ENCODE measurements at places on chromosomes 7 and 10. TPM values are rescaled to one million over a fixed set of nuclear protein-coding genes. Genes with fewer than 3 reads are reported as not detected.

BHLHA15 gene
- 3.9 TPM for polyA plus RNA-seq

TMEM236 gene
- polyA plus RNA-seq: not detected

GCC1 gene
- 9.3 TPM for polyA plus RNA-seq

ASAH2 gene
- polyA plus RNA-seq: 1.5 TPM

NUTM2A gene
- polyA plus RNA-seq: not detected

SYNPO2L gene
- polyA plus RNA-seq: not detected

OR6V1 gene
- polyA plus RNA-seq: not detected

AIMP2 gene
- 24.3 TPM for polyA plus RNA-seq

PRKAR2B gene
- polyA plus RNA-seq: not detected

GARS1 gene
- 46.9 TPM for polyA plus RNA-seq

ASL gene
- polyA plus RNA-seq: 13.2 TPM

HSPA14 gene
- polyA plus RNA-seq: 19.5 TPM

METTL27 gene
- 3.9 TPM for polyA plus RNA-seq

PHKG1 gene
- polyA plus RNA-seq: 0.41 TPM

KMT2C gene
- 15.7 TPM for polyA plus RNA-seq

NEUROG3 gene
- not detected for polyA plus RNA-seq

OR9A2 gene
- polyA plus RNA-seq: not detected

PMS2 gene
- 9.7 TPM for polyA plus RNA-seq

PALD1 gene
- 0.65 TPM for polyA plus RNA-seq

TMEM225B gene
- polyA plus RNA-seq: 1.2 TPM

WAC gene
- 127 TPM for polyA plus RNA-seq

FAM25C gene
- not detected for polyA plus RNA-seq

TUBB8 gene
- 1.8 TPM for polyA plus RNA-seq

CALCR gene
- polyA plus RNA-seq: not detected

KEL gene
- polyA plus RNA-seq: not detected

ELAPOR2 gene
- not detected for polyA plus RNA-seq

CALML5 gene
- polyA plus RNA-seq: not detected

ERVW-1 gene
- polyA plus RNA-seq: 0.31 TPM

CFAP69 gene
- not detected for polyA plus RNA-seq

SPDYE8 gene
- not detected for polyA plus RNA-seq

GPR37 gene
- not detected for polyA plus RNA-seq

EPHA1 gene
- polyA plus RNA-seq: not detected

PRSS58 gene
- polyA plus RNA-seq: not detected

FGFBP3 gene
- 1.4 TPM for polyA plus RNA-seq

GAD2 gene
- not detected for polyA plus RNA-seq

MACROH2A2 gene
- polyA plus RNA-seq: not detected

TMEM130 gene
- 0.32 TPM for polyA plus RNA-seq

SYT15B gene
- polyA plus RNA-seq: not detected
